Uterus (tissue), 4 donors: ENCODE measurements at places on chromosomes 11 and 22. TPM values are rescaled to one million over a fixed set of nuclear protein-coding genes. Genes with fewer than 3 reads are reported as not detected.

DNA sequence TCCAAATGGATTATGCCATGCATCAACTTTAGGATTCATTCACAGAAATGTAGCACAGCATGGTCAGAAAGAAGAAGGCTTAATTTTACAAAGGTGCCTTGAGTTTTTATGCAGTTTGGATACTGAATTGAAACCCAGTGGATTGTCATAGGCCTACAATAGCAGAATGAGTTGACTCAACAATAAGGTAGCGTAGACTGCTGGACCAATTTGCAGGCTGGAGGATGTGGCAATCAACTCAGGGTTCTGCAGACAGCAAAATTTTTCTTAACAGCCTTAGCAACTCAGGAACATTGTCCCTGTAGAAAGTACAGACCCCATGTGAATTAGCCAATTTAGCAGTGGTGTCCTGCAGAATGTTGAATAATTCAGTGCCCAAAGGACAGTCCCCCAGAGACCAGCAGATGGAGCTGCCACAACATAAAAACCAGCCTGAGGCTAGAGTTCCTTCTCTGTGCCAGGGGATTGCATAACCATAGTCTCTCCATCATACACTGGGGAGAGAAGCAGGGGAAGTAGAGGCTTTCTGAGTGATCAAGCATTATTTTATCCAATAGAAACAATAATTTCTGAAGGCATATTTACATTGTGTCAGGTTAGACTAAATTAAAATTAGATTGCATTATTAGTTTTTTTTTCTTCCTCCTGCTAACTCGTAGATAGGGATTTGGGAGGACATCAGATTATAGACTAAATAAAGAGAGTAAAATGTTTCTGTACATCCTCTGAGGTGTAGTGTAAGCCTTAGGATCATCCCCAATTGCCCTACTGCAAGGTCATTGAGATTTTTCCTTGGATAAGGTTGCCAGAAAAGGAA, 20.3 kb upstream of the MRPL17 start:
- peak; percentile 35 for DNase-seq

- no peak for DNase-seq
Measured at GRCh38 chr11:95720195-95720594, 69.4 kb downstream of the FAM76B start.

GRCh38 chr11:121426476-121427399, 25.4 kb upstream of the SORL1 start:
- no peak for DNase-seq

DNA sequence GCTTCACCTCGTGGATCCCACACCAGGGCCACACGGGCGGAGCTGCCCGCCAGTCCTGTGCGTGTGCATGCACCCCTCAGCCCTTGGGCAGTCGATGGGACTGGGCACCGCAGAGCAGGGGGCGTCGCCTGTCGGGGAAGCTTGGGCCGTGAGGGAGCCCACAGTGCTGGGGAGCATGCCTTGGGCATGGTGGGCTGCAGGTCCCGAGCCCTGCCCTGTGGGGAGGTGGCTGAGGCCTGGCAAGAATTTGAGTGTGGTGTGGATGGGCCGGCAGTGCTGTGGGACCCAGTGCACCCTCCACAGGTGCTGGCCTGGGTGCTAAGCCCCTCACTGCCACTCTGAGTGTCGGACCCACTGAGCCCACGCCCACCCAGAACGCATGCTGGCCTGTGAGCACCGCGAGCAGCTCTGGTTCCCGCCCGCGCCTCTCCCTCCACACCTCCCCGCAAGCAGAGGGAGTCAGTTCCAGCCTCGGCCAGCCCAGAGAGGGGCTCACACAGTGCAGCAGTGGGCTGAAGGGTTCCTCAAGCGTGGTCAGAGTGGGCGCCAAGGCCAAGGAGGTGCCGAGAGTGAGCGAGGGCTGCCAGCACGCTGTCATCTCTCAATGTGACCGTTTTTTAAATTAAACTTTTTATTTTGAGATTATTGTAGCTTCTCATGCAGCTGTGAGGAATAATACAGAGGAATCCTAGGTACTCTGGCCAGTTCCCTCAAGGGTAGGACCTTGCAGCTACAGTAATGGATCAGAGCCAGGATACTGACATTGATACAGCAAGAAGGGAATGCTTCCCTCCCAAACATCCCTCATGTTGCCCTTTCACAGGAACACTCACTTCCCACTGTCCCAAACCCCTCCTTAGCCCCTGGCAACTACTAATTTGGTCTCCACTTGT, 127.7 kb downstream of the CRYBB2 start:
- DNase-seq: no peak

DNA sequence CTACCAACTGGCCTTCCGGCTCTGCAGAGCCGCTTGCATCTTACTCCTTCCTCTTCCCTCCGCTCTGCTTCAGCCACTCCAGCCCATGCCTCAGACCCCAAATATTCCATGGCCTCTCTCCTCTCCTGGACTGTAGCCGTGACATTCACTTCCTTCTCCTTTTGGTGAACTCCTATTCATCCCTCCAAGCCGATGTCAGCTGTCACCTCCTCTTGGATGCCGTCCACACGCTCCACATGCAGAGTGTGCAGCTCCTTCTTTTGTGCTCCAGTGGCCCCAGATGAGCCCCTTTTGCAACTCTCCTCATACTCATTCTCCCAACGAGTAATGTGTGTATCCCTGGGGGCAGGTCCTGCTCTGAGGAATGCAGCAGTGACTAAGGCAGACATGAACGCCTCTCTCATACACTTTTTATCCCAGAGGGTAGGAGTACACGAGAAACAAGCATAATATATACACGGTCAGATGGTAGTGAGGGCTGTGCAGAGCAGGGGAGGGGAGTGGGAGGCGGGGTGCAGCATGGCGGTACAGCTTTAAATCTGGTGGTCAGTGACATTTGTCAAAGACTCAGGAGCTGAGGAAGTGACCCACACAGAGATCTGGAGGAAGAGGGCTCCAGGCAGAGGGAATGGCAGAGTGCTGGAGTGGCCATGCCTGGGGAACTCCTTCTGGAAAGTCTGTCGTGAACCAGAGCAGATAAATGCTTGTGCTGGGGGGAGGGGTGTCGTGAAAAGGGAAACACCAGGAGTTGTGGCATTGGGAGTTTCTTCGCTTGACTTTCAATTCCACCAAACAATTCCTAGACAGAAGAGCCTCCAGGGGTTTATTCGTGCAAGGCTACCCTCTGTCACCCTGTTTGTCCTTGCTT, 83.8 kb upstream of the ATXN10 start:
- DNase-seq: no peak

DNA sequence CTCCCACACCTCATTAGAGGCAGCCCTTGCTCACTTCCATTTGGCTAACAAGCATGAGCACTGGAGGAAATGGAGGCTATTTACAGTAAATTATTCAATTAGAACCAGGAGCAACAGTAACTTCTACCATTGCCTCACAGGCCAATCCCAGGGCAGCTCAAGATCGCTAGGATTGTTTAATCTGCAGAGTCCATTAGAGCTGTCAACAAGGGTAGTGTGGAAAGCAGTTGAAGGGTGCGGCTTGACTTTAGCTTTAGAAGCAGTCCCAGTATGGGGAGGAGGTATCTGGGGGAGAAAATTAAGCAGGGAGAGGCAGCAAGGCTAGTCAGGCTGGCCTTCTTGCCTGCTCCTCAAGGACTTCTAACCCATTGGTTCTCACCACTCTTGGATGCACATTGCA, 38.3 kb upstream of the CYP2R1 start:
- DNase-seq: no peak

- DNase-seq: no peak
Measured at GRCh38 chr11:117676501-117676900, 120.5 kb downstream of the DSCAML1 start.

GRCh38 chr11:23497040-23497439, 636.8 kb upstream of the CCDC179 start:
- no peak for DNase-seq

DNA sequence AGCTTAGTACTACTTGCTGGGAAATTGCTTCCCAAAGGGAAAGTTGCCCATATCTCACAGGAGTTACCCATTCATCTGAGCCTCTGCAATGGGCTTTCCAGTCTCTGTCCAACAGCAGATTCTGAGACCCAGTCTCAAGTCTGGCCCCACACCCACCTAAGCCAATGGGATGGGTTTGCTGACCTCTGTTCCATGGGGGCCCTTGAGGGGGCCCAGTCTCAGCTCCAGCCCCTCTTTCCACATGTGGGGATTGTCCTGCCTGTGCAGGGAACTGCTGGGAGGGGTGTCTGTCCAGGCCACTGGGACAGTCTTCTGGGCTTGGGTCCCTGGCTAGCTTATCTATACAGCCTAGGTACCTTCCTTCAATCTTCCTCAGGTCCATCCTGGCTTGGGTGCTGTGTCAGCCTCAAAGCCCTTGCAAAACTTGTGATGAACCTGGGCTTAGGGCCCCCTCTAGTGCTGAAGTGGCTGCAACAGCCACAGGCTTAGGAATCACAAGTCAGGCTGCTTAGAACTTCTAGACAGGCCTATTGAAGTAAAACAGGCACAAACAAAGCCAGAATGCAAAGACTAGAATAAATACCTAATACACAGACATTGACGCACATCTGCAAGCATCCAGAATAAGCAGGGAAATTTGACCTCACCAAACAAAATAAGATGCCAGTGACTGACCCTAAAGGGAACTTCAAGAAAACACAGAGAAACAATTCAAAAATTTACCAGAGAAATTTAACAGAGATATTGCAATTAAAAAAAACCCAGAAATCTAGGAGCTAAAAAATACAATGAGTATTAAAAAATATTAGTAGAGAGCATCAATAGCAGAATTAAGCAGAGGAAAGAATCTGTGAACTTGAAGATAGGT, 11.7 kb upstream of the PATL1 start:
- peak; percentile 46 for DNase-seq

GRCh38 chr11:130646881-130647280, 198.4 kb downstream of the ADAMTS15 start:
- DNase-seq: no peak

DNA sequence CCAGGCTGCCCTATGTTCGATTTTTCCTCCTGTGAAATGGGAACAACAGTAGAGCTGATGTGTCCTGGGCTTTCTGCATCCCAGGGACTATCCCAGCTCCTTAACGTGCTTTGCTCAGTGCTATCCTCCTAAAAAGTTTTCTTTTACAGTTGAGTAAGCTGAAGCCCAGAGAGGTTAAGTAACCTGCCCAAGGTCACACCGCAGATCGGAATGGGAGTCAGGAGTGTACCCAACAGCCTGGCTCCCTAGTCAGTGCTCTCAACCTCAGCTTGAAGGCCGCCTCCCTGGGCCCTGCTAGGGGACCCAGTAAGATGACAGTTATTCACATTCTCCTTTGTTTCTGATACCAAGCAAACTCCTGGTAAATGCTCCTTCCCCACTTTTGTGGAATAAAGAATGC, 45.9 kb downstream of the PARVB start:
- no peak for DNase-seq

GRCh38 chr22:32775957-32776356, 25.5 kb upstream of the TIMP3 start:
- no peak for DNase-seq

GRCh38 chr11:70437111-70437784, 38.9 kb downstream of the CTTN start:
- no peak for DNase-seq

DNA sequence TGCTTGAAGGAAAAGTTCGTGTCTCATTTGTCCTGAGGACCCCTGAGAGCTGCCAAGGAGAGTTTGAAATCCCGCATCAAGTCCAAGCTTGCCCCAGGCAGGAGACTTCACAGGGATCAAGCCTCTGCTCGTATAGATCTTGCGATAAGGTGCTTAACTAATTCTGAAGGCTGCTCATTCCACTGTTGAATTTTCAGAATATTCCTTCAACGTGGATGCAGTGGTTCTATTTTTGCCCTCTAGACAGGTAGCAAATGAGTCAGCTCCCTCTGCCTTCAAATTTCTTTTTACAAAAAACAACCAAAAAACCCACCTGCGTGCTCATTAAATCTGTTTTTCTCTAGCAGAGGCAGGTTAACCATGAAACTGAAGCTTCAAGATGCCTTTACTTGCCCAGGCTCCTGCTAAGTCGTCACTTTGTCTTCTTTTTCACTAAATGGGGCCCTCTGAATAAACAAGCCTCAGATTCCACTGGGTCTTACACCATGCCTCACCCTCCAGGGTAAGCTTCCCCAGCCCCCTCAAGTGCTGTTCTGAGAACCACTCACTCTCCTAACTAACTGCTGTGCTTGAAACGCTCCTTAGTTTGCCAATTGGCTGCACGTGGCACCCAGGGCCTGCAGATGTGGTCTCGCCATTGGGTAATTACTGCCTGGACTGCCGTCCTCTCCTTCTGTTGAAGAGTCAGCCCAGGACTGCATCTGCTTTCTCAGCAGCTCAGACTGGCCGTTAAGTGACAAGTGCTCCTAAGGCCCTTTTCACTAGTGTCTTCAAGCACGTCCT, 105.0 kb downstream of the TRPC6 start:
- DNase-seq: no peak

- DNase-seq: no peak
Measured at GRCh38 chr22:50684986-50685385, 12.4 kb downstream of the SHANK3 start.

GRCh38 chr11:128339792-128340191, 247.6 kb downstream of the ETS1 start:
- DNase-seq: no peak

DNA sequence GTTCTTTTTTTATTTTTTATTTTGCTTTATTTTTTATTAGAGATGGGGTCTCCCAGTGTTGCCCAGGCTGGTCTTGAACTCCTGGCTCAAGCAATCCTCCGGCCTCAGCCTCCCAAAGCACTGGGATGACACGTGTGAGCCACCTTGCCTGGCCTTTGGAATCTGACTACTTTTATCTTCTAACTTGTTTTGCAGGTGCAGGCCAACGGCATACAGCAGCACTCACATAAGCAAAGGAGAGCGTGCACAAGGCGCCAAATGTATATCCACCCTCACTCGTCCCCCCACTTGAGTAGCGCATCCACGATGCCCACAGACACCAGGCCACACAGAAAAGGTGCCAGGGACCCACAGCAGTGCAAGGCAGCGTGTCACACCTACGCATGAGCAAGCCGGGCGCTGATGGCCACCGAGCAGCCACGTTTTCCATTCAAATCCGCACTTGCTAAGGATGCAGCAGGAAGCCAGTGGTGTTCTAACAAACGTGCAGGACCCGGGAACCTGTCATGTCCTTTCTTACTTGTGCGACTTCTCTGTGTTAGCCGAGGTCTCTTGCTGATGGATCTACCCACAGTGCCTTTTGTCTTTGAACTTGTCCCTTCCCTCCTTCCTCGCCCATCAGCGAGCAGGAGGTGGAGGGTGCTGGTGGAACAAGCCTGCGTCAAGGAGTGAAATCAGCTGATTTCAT, 5.9 kb downstream of the ASCL2 start:
- no peak for DNase-seq

The APOC3 gene
- total RNA-seq: not detected

The PATE2 gene
- 0.85 TPM for total RNA-seq

The GSTT2B gene
- total RNA-seq: 2.1 TPM

The SLC29A2 gene
- total RNA-seq: 1.5 TPM
